ENCODE measurements at places on chromosomes 13 and 19.

GRCh38 chr19:31516756-31517155 lies 167.5 kb upstream of the TSHZ3 start:
- no peak for DNase-seq

- DNase-seq: no peak
Observed at GRCh38 chr19:38004186-38004520, 97.1 kb downstream of the SIPA1L3 start.

- no peak for DNase-seq
Observed at GRCh38 chr19:48953990-48954594, 583 bp upstream of the BAX start.

DNA sequence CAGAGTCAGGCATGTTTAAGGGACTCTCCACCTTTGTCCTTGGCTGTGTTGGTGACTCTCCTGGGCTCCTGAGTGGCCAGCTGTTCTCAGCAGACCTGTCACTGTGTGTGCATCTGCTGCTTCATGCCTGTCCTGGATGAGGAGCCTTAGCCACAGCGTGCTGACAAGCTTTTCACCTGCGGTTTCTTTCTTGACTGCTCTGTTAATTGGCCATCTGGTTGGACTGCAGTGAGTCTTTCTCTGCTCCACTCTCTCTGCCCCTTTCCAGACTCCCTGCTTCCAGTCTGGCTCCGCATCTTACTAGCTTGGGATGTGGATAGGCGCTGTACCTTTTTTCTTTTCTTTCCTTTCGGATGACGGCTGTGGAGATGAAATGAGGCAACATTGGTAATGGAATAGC lies 38.8 kb downstream of the POLR1D start:
- DNase-seq: no peak

GRCh38 chr13:76286178-76286577 lies 600.0 kb downstream of the KCTD12 start:
- DNase-seq: no peak

DNA sequence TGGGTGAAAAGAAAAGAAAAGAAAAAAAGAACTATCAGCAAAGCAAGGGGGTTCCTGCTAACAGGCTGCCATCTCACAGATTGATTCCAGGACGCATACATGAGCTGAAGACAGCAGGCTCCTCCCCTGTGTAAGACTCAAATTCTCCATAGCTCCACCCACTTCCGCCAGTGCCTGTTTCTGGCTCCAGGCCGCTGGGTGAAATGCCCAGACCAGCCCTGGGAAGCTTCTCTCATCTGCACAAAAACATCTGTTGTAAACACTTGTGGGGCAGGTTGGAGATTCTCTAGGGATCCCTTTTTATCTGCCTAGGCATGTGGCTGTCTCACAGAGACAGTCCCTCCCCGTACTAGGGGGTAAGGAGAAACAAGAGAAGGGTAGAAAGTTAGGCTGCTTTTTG lies 1054.4 kb upstream of the SPRY2 start:
- no peak for DNase-seq

- no peak for DNase-seq
Observed at GRCh38 chr13:95121516-95121915, 179.7 kb downstream of the ABCC4 start.

- no peak for DNase-seq
Observed at GRCh38 chr13:89726690-89727435, 1620.6 kb upstream of the MIR17HG start.

Measured in cortex of kidney (tissue), 1 donor.